Activated CD8-positive, alpha-beta T cell treated with anti-CD3 and anti-CD28 coated beads for 36 hours (primary cell): ENCODE measurements at places on chromosomes 2 and 18. TPM values are rescaled to one million over a fixed set of nuclear protein-coding genes. Genes with fewer than 3 reads are reported as not detected.

- no peak for DNase-seq
Measured at GRCh38 chr2:233105156-233105895, 45.2 kb downstream of the INPP5D start.

DNA sequence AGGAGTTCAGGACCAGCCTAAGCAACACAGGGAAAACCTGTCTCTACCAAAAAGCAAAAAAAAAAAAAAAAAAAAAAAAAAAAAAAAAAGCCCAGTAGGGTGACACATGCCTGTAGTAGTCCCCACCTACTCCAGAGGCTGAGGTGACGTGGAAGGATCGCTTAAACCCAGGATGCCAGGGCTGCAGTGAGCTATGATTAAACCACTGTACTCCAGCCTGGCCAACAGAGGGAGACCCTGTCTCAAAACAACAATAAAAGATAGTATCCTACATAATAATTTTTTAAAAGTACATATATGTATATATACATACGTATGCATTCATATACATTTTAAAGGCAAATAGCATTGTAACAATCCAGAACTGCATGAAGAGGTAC lies 51.7 kb downstream of the SOS1 start:
- peak; percentile 33 for DNase-seq

- no peak for DNase-seq
Measured at GRCh38 chr2:179273461-179273962, 8.9 kb upstream of the SESTD1 start.

DNA sequence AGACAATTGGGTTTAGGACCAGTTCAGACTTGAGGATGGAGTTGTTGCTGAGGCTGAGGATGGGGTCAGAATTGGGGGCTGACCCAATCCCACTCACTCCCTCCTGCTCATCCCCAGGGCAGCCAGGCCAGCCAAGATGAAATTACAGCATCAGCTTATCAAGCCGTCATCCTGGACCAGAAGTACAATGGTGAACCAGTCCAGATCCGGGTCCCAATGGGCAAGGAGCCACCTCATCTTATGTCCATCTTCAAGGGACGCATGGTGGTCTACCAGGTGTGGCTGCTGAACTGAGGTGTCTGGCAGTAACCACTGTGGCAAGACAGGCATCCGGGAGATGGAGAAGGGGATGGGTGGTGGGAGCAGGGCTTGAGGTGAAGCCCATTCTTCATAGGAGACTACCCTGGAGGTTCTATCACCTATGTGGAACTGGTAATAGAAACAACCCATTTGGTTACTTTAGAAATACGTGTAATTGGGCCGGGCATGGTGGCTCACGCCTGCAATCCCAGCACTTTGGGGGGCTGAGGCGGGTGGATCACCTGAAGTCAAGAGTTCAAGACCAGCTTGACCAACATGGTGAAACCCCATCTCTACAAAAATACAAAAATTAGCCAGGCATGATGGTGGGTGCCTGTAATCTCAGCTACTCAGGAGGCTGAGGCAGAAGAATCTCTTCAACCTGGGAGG lies 13.9 kb downstream of the VIL1 start:
- no peak for DNase-seq

- DNase-seq = no peak
Measured at GRCh38 chr2:99297994-99298393, 3.0 kb downstream of the LYG1 start.

- no peak for DNase-seq
Measured at GRCh38 chr18:8177330-8178016, 431.8 kb upstream of the RAB12 start.

DNA sequence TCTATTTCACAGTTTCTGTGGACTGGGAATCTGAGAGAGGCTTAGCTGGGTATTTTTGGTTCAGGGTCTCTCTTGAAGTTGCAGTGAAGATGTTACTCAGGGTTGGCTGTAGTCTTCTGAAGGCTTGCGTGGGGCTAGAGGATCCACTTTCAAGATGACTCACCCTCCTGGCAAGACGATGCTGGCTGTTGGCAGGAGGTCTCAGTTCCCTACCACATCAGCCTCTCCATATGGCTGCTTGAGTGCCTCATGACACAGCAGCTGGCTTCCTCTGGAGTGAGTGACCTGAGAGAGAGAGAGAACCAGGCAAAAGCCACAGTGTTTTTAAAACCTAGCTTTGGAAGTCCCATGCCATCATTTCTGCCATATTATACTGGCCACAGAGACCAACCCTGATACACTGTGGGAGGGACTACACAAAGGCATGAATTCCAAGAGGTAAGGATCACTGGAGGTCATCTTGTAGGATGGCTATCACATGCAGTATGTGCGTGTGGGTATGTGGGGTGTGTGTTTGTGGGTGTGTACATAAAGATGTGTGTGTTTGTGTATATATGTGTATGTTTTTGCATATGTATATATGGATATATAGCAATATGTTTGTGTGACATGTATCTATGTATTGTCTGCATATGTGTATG lies 25.1 kb downstream of the DNPEP start:
- DNase-seq = peak; percentile 37

- DNase-seq = no peak
Measured at GRCh38 chr18:59156316-59156715, 16.6 kb downstream of the SEC11C start.

- peak; percentile 96 for DNase-seq
Measured at GRCh38 chr2:237432484-237433092, 18.6 kb upstream of the COL6A3 start.

DNA sequence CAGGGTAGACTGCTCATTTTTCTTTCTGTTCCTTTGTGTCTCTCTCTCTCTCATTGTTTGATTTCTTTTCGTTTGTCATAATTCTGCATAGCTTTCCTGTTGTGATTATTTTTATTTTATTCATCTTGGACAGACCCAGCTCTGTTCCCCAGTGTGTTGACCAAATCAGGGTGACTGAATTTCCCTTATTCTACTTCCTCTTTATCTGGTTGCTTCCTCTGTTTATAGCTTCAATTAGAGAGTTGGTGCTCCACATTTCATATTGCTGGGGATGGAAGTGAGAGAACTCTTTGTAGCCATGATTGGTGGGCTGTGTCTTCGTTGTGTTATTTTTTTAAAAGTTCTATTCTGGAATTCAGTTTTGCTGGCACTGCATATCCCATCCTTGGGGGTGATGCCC lies 19.1 kb downstream of the PROKR1 start:
- DNase-seq = no peak

GRCh38 chr18:6146307-6146661 lies 251.0 kb upstream of the TMEM200C start:
- no peak for DNase-seq

DNA sequence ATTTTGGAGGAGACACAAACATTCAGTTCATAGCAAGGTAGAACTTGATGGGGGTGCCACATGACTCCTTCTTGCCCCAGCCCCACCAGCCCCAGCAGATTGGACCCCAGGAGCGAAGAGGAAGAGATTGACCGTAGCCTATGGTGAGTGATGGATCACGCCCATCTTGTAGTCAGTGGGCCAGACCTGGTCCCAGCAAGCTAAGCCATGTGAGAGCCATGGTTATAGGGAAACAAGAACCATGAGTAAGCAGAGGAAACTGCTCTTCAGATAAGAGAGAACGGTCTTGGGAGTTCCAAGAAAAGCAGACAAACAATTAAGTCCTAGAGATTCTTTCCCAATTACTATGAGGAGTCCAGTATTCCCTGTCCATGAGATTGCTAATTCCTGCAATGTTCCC lies 4.6 kb upstream of the TCF4 start:
- DNase-seq = no peak

- DNase-seq = peak; percentile 4
Measured at GRCh38 chr18:52339891-52340371, at the start of gene DCC. Gene DCC, plus strand, starts transcription at chr18:52340197. Its CDS starts 591 bp downstream, at chr18:52340788.

- no peak for DNase-seq
Measured at GRCh38 chr2:215299337-215299859, 12.5 kb upstream of the ATIC start.

DNA sequence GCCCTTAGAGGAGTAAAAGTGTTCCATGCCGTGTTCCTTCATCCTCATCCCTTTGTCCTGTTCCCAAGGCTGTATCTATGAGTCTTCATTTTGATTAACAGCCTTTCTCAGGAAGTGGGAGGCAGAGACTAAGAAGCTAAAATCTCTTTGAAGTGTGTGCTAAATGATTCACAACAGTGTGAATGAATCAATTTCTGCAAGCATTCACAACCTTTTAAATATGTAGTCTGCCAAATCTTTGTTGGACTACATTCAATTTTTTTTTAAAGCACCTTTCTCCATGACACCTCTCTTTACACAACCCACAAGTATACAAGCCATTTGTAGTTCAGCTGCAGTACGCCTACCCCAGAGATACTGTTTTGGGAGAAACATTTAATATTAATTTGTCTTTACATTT lies 408.6 kb upstream of the FANCL start:
- DNase-seq = no peak

- no peak for DNase-seq
Measured at GRCh38 chr2:3430172-3430571, 50.7 kb downstream of the TRAPPC12 start.

DNA sequence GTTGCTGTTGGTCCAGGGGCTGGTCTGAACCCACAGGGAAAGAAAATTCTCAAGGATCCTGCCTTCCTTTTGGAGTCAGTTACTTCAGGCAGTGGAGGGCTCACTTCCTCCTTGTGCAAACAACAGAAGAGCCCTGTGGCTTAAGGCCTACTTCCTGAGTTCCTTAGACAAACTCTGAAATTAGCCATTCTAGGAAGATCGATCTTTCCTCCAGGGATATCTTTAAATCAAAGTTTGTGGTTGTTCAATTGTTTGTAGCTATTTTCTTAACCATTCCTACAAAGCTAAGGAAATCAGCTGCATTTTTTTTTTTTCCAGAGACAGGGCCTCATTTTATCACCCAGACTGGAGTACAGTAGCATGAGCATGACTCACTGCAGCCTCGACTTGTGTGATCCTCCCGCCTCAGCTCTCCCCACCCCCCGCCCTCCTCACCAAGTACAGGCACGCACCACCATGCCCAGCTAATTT lies 156.0 kb downstream of the TANC1 start:
- DNase-seq = peak; percentile 51

- DNase-seq = no peak
Measured at GRCh38 chr2:66929632-66930338, 467.3 kb upstream of the ETAA1 start.

DNA sequence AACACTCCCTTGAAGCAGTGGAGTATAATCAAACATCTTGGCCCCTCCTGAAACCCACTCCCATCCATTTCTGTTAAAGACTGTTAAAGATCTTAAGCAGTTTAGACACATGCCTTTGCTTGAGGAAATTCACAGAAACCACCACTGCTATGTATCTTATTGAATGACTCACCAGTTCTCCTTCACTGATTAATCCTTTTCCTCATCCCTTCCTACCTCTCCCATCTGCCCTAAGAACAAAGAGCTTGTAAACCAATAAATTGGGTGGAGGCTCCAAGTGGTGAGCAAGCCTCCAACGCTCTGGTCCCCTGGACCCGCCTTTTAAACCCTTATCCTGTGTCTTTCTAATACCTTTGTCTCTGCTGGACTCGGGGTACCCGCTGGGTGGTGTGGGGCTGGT lies 746.1 kb downstream of the LRP1B start:
- no peak for DNase-seq

- no peak for DNase-seq
Measured at GRCh38 chr2:211477537-211478275, 921.3 kb downstream of the CPS1 start.

DNA sequence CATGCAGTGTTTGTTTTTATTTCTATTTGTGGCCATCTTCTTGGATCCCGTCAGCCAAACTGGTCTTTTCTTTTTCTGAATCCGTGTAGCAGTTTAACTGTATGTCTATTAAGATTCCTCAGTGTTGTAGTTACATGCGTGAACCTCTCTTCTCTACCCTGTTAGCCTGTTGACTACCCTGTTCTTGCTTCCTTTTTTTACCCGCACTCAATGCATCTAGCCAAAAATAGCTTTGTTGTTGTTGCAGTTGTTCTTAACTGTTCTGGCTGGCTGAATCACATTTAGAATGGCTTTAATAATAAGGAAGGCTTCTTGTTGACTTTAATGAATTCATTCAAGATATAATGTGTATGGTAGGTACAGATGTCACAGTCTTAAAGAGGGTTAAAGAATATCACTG lies 137.1 kb downstream of the LCLAT1 start:
- DNase-seq = no peak

GRCh38 chr2:68857855-68858456 lies 13.2 kb downstream of the BMP10 start:
- DNase-seq = no peak

- DNase-seq = no peak
Measured at GRCh38 chr2:157245144-157245840, 12.2 kb upstream of the GALNT5 start.

DNA sequence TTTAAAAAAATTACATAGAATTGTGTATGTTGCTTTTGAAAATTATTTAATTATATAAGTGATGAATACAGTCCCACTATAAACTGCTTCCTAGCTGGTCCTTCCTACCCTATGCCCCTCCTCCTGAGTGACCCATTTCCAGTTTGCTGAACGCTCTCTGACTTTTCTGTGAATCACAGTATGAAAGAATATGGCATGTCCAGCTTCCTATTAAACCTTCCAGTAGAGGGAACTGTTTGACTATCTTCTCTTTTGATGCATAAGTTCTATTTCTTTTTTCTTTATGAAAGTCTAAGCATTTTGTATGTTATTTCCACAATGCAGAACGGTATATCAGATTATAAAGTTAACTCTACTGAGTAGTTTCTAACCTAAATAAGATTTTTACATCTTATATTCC lies 41.3 kb downstream of the PSMG2 start:
- DNase-seq = no peak

GRCh38 chr2:135916207-135916606 lies 40.0 kb upstream of the MCM6 start:
- no peak for DNase-seq

DNA sequence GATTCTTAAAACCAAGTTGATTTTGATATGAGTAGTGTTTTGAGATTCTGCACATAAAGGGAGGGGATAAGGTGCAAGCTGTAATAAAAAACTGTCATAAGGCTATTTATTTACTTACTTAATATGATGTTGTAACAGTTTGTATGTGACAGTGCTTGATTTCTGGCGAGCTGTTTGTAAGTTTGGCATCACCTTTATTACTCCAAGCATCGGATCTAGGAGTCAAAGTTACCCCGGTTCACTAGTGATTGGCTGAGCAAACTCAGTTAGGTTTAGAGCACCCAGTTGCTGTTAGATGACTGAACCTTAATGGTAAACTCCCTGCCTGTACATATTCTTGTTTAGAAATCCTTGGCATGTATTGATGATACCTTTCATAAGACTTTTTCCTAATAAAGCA lies 16.1 kb downstream of the ZCCHC2 start:
- no peak for DNase-seq

FOXD4L1 gene
- not detected for total RNA-seq

DUSP19 gene
- total RNA-seq = 2.1 TPM

ANKRD39 gene
- 22.6 TPM for total RNA-seq

EMILIN1 gene
- total RNA-seq = 0.63 TPM

CLIP4 gene
- total RNA-seq = 28.3 TPM

LIMS3 gene
- total RNA-seq = 0.74 TPM

UGT1A6 gene
- not detected for total RNA-seq

KANSL1L gene
- total RNA-seq = 4.8 TPM
